ENCODE measurements at places on chromosomes 1 and 21.

DNA sequence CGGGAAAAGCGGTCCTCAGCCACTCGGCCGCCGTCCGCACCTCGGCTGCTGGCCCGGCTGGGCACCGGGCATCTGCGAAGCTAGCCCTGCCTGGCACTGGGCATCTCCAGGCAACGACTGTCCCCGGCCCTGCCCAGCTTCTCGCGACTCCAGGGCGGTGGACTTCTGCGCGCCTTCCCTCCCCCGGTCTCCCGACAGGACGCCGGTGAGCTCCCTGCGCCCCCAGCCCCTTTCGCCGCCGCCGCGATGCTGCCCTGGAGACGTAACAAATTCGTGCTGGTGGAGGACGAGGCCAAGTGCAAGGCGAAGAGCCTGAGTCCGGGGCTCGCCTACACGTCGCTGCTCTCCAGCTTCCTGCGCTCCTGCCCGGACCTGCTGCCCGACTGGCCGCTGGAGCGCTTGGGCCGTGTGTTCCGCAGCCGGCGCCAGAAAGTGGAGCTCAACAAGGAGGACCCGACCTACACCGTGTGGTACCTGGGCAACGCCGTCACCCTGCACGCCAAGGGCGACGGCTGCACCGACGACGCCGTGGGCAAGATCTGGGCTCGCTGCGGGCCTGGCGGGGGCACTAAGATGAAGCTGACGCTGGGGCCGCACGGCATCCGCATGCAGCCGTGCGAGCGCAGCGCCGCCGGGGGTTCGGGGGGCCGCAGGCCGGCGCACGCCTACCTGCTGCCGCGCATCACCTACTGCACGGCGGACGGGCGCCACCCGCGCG is 514 bp downstream of the FAM43B start:
- no peak for DNase-seq
- H3K4me1 ChIP-seq = no peaks in the 10 kb centered on the region

GRCh38 chr1:244496186-244496585 is 35.1 kb downstream of the CATSPERE start:
- no peak overlapping the region for H3K4me3 ChIP-seq
- H3K27me3 ChIP-seq = no peaks in the 10 kb centered on the region
- H3K4me1 ChIP-seq = no peaks in the 10 kb centered on the region

DNA sequence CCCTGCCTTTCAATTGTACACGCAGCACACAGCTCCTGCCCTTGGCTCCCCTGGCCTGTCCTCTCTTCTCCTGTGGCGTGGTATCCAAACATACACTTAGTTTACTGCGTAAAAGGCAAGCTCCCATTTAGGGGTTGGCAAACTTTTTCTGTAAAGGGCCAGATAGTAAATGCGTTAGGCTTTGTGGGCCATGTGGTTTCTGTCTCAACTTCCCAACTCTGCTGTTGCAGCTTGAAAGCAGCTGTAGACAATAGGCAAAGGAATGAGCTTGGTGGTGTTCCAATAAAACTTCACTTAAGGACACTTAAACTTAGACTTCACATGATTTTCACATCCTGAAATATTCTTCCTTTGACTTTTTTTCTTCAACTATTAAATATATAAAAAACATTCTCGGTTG is 63.3 kb downstream of the RHOU start:
- DNase-seq = no peak
- H3K4me3 ChIP-seq = no peak overlapping the region
- H3K27me3 ChIP-seq = no peaks in the 10 kb centered on the region

GRCh38 chr1:157984469-157984868 is 9.0 kb upstream of the KIRREL1 start:
- no peaks in the 10 kb centered on the region for H3K36me3 ChIP-seq
- no peak for DNase-seq
- no peaks in the 10 kb centered on the region for H3K4me1 ChIP-seq
- no peaks in the 10 kb centered on the region for H3K27me3 ChIP-seq
- no peak overlapping the region for H3K4me3 ChIP-seq

GRCh38 chr1:12204140-12204539 is 25.7 kb upstream of the VPS13D start:
- H3K4me3 ChIP-seq = no peak overlapping the region
- peaks cover 20% of the 10 kb centered on the region for H3K4me1 ChIP-seq
- H3K27ac ChIP-seq = peak overlapping the region; percentile 77
- H3K27me3 ChIP-seq = no peaks in the 10 kb centered on the region

DNA sequence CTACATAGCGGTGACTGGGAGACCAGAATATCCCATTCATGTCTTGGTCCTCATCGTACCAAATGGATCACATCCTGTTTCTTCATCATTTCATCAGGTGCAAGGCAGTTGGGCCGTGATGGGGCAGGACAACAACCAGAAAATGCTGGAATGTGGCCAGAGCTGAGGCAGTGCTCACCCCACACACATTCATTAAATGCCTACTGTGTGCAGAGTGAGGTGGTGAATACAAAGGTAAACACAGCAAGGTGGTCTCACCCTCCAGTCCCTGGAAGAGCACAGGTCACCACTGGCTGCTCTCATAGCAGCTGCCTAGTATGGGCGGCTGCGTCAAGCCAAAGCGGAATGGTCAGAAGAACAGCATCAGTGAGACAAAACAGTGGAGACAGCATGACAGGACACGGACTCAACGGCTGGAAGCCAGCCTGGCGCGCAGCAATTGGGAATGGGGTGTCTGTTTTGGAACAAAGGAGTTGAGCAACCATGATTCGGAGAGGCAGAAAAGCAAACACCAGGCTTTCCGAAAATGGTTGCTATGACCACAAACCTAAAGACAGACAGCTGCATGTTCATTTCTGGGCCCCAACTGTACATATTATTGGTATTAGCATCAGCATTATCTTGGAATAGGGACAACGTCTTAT is 5.6 kb upstream of the ADAMTSL4 start:
- H3K4me1 ChIP-seq = peaks cover 2% of the 10 kb centered on the region
- no peak overlapping the region for H3K27ac ChIP-seq
- H3K4me3 ChIP-seq = no peak overlapping the region
- no peak for DNase-seq
- no peaks in the 10 kb centered on the region for H3K36me3 ChIP-seq
